ENCODE measurements at places on chromosomes 12 and 14. TPM values are rescaled to one million over a fixed set of nuclear protein-coding genes. Genes with fewer than 3 reads are reported as not detected.

Gene RNASE7
- not detected for polyA plus RNA-seq

Gene NINJ2
- not detected for polyA plus RNA-seq

Gene CEP128
- 1.8 TPM for polyA plus RNA-seq

Gene NEUROD4
- polyA plus RNA-seq = not detected

Gene ABCD2
- not detected for polyA plus RNA-seq

Gene HEBP1
- polyA plus RNA-seq = 57.7 TPM
